ENCODE measurements at places on chromosomes 5 and 9.

DNA sequence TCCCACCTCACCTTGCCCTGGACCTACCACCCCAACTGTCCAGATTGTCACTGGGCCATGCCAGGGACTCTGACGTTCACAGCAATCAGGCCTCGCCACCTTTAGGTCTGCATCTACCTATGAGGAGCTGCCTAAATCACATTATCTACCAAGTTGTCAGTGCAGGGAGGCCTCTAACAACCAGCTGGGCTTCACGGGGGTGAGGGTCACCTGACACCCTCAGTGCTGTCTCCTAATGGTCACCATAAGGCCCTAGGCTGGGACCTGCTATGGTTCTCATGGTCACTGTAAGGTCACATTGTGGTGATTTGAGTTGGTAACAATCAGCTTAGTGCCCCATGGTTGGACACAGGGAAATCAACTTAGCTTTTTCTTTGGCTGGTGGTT is 119.2 kb upstream of the CXCL14 start:
- no peak for DNase-seq

GRCh38 chr9:133973111-133973790 is 18.9 kb downstream of the VAV2 start:
- DNase-seq: no peak

DNA sequence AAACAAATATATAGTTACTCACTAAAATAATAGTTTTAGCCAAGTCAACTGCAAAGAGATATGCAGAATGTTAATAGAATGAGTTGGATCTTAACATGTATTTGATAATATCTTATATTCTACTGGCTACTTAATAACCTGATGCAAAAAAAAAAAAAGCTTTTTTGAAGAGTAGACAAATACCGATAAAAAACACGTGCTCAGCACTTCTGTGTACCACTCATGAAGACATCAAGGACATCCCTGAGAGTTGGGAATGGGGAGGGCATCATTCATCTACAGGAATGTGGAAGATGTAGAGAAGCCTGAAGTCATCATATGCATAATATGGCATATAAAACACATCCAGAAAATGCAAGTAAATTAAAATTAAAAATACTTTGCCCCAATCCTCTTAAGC is 43.2 kb upstream of the RANBP3L start:
- no peak for DNase-seq

- DNase-seq: no peak
These were observed 432.3 kb upstream of the EDIL3 start for GRCh38 chr5:84816746-84817547.

DNA sequence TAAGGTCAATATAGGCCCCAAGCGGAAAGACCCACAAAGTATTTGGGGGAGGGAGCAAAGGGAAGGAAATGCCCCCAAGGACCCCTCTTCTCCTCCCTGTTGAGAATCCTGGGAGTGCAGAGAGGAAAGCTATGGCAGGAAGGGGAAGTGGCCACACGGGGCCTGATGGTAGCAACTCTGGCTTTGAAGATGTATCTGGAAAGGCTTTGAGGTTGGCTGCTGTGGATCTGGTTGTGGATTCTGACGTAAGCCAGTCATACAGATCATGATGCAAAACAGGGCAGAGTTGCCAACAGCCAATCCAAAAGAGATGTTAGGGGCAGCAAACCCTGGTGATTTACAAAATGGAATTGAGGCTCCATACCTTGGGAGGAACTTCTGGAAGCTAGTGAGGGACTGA is 108.8 kb downstream of the PRKACG start:
- no peak for DNase-seq

- DNase-seq: no peak
These were observed 1107.0 kb upstream of the SEMA6A start for GRCh38 chr5:117681431-117682254.

DNA sequence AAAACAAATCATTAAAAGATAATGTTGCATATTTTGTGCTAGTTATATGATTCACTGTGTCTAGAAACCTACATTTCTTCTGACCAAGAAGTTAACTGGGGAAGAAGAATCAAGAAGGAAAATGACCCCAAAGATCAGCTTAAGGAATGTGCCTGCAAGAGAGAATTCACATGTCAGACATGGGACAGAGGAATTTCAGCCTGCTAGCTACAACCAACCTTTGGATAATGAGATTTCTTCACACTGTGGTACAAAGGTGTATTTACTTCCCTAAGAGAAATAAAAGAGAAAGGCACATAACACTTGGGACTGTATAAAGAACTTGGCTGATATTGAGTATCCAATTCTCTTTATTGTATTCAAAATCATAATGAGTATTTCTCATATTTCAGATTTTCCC is 39.6 kb upstream of the ELL2 start:
- no peak for DNase-seq

GRCh38 chr9:111965566-111966019 is 69.0 kb downstream of the UGCG start:
- DNase-seq: no peak

GRCh38 chr5:73154208-73155006 is 18.6 kb upstream of the TMEM174 start:
- DNase-seq: no peak
